Naive thymus-derived CD4-positive, alpha-beta T cell (primary cell): ENCODE measurements at places on chromosomes 12 and 14. TPM values are rescaled to one million over a fixed set of nuclear protein-coding genes. Genes with fewer than 3 reads are reported as not detected.

DNA sequence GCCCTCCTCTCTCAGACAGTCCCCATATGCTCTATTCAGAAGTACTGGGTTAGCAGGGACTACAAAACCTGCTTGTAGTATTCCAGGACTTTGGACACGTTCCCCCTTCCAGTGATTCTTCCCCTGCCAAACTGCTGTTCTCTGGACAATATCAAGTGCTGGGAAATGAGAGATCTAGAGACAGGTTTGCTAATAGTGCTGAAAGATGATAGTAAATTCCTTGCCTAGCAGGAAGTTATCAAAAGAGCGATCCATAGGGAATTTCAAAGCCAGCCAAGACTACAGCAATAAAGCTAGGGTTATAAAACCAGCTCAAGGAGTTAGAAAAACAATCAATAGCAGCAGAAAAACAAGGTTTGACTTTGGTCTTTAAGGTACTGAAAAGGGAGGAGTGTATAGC lies 15.2 kb downstream of the SLC7A8 start:
- DNase-seq, result no peak

EIF2B2 gene
- 24.6 TPM for total RNA-seq

DNA sequence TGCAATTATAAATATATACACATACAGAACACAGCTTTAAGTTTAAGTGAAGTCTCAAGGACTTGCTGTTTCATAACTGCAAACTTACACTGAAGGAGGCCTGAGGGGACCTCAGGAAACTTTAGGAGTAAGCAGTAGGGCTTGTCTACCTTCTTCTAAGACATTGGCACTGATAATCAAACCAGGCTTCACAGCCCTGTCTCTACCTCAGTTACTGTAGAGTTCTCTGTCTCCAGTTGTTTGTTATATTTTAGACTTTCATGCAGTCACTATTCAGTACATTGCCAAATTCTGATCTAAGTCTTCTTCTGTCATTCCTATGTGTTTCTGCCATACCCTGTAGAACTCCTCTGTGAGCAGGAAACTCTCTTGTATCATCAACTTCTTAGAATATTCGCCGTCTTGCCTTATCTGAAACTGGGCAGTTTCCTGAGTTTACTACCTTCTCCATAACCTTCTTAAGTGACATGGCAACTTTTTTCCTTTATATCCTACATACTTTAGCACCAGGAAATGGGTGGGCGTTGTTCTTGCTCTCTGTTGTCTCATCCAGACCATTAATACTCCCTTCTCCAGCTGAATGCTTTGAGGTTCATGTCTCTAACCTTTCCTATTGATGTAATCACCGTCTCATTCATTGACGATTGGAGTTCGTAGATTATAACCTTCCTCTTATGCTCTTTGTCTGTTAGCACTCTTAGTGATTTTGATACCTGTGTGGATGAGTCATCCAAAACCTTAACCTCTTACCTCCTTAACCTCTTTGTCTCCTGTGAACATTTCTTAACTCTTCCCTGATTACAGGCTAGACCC lies 11.4 kb downstream of the APAF1 start:
- no peak for DNase-seq

DNA sequence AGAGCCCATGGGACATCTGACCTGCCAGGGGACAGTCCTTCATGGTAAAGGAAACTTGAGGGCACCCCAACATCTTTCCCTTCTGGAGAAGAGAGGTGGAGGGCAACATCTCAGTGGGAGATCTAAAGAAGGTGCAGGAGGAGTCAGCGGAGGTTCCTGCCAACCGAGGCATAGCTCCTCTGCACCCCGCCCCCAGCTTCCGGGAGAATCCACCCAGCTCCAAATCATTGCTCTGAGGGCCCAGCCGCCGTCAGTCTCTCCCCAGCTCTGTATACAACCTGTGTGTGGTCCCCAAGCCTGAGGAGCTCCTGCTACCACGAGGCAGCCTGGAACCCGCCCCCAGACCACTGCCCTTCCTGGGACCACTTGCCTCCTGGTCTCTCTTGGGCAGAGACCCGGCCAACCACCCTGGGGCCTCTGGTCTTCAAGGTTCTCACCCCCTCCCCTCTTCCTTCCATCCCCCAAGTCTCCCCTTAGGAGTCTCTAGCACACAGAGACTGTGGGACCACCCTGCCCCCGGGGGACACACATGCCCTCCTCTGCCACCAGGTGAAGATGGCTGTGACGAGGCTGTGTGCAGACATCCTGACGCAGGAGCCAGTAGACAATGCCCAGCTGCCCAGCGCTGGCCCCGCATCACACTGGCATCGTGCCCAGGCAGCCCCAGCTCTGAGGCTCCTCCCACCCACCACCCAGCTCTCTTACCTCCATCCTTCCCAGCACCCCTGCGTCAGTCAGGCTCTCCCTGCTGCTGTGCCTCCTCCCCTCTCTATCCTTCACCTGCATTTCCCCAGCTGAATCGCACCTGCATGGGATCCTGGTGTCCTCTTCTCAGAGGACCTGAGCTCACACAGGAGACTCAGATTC lies 13.0 kb upstream of the NUDT14 start:
- no peak for DNase-seq
